Dermis microvascular lymphatic vessel endothelial cell (primary cell): ENCODE measurements at places on chromosomes 7 and 10. TPM values are rescaled to one million over a fixed set of nuclear protein-coding genes. Genes with fewer than 3 reads are reported as not detected.

The FAM25G gene
- total RNA-seq: not detected in 2 replicates

The ADO gene
- total RNA-seq: 10.3 and 15.0 TPM in 2 replicates

The ADAMTS14 gene
- total RNA-seq: under 0.01 TPM in 1 of 2 replicates, not detected in the other

The C10orf67 gene
- not detected in 2 replicates for total RNA-seq

The PPP1R3C gene
- 0.13 TPM in 2 replicates for total RNA-seq

The VIM gene
- 4,197 and 5,499 TPM in 2 replicates for total RNA-seq

The ABCB1 gene
- 1.0 and 1.3 TPM in 2 replicates for total RNA-seq

The CRPPA gene
- 1.2 and 1.8 TPM in 2 replicates for total RNA-seq

The NEBL gene
- 0.63 and 1.2 TPM in 2 replicates for total RNA-seq

The NUB1 gene
- 26.3 and 31.4 TPM in 2 replicates for total RNA-seq

The SPAM1 gene
- not detected in 2 replicates for total RNA-seq

The CALCR gene
- total RNA-seq: not detected in 2 replicates

The CCDC3 gene
- total RNA-seq: 0.13 and 1.5 TPM in 2 replicates

- no peak for DNase-seq
Measured at GRCh38 chr7:83832009-83832408, 183.1 kb upstream of the SEMA3E start.

DNA sequence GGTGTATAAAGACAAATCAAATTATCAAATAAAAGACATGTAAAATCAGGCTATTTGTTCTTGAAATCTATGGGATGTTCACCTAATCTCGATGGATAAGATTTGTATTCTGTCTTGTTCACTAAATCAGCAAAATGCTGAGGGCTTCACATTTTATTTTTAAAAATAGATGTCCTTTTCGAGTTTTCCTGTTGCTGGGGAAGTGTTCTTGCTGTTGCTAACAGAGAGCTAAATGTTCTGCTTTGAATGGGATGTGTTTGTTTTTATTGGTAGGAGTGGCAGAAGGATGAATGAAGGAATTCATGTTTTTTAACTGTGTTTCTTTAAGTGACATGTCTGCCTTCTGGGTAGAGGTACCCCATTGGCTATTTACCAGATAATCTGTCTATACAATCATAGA is 7.3 kb upstream of the SNX13 start:
- no peak for DNase-seq

GRCh38 chr7:138880881-138881578 is 83.0 kb upstream of the ATP6V0A4 start:
- no peak for DNase-seq

DNA sequence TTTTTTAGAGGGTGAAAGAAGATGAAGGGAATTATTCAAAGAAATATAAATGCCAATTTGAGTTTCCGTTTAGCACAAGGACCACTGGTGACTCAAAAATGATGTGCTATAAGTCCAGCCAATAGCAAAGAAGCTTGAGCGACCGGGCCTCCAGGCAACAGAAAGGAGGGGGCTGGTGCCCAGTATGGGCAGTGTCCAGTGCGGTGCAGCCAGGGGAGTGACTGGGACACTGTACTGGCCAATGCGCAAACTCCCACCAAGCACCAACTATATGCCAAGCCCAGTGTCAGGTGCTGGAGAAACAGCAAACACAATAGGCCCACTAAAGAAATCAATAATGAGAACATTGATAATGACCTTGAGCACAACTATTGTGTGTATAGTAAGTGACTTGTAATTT is 10.2 kb upstream of the OPALIN start:
- DNase-seq: no peak

DNA sequence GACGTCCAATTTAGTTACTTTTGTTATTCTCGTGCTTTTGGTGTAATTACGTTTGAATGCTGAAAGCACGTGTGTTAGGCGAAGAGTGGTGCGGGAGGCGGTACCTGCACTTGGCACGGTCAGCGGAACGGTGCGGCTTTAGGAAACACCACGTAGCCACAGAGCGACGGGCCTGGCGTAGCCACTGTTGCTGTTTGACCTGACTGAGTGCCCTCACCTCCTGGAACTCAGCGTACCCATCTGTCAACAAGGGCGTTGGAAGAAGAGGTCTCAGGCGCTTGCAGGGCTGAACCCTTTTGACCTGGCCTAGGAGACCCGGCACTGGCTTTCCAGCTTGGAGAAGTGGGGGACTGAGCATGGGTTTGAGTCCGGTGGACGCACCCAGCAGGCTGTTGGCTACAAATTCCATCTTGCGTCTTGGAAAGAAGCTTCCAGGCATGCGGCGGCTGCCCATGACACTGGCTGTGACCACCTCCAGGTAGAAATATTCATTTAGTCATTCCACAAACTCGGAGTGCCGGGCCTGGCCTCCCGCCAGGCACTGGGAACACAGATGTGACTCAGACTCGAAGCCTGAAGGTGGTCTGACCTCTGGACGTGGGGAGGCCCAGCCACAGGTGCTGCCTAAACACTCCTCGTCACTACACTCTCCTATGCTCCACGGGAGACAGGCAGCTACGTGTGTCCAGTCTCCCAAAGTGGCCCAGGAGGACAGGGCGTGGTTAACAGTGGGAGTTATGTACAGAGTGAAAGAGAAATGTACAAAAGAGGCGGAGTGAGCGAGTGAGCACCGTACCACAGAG is 22.2 kb downstream of the FAM20C start:
- no peak for DNase-seq

DNA sequence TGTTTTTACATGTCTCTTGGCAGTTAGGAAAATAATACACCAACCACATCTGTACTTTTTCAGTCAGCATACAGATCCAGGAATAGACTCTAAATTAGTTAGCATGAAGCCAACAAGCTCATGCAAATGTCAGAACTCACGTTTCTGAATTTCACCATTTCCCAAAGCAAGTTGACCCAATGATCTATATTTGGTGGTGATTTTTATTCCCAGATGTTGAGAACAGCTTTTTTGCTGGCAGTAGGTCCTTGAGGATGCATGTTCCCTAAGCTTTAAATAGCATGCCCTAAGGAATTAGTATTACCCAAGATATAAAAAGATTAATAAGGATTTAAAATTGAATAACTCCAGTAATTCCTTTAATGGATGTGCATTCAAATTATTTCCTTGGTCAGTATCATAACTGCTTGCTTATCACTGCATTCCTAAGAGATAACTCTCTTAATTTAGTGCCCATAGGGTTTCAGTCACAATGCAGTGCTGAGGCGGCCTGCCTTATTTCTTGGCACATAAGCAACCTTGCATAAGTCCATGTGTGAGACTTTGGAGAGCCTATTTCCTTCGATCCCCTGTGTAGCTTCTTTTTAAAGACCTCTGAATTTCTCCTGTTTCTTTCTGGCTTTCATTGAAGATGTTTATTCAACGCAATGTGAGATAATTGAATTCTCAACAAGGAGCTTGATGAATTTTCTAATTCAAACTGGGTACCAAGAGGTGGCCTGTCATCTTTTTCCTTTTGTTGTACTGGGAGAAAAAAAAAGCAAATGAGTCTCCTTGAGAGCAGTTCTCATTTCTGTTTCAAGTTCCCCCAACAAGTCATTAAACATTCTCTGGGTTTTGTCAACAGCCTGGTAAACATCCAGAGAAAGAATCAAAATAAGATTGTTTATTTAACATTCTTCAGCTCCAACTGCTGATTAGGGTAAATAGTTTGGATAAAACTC is 135.3 kb upstream of the MEOX2 start:
- DNase-seq: no peak

DNA sequence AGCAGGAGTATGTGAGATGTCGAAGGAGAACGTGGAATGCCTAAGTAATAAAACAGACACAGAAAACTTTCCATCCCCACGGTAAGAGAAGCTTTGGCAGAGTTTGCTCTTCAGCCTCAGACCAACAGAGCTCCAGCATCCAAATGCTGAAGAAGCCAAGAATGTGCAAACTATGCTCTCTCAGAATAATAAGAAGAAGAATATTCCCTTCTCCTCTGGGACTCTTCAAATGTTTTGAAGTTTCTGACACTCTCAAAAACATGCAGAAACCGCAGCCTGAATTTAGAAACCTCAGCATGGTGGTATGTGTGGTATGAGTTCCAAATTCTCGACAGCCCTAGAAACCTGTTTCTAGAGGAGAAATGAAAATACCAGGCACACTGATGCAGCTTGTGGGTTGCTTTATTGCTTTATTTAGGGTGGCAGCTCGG is 113.3 kb downstream of the KCNMA1 start:
- DNase-seq: no peak

- DNase-seq: peak; percentile 35
Measured at GRCh38 chr10:125064681-125065492, 95.5 kb downstream of the CTBP2 start.

DNA sequence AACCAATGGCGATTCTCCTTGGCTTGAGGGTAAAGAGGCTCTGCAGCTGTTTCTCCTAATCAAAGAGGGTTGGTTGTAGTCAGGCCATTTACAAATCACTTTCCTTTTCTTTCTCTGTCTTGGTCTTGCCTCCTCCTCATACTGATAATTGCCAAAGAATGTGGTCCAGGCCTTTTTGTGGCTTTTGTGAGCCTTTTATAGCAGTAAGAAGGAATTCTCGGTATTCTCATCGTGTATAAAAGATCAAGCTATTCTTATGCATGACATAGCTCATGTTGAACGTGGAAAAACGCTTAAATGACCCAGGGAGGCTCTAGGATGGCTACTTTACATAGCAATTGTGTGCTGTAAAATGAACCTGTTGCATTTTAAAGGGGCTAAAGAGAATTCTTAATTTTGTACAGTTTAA is 62.6 kb downstream of the RBM20 start:
- no peak for DNase-seq

- no peak for DNase-seq
Measured at GRCh38 chr10:53702489-53702888, 929.9 kb upstream of the MBL2 start.

DNA sequence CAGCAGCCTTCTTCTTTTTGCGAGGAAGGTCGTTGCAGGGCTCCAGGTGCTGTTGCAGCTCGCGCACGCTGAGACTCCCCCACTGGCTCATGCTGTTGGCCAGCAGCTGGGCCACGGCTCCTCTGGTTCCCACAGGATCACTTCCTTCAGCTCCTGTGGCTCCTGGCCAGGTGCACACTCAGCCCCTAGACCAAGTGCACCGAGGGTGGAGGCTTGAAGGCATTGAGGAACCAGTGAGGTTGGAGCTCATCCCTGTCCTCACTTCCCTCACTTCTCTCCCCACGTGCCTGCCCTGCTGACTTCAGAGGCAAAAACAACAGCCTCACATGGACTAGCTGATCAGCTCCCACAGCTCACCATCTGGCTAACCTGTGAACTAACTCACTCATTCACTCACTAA is 46.2 kb upstream of the ADRB1 start:
- DNase-seq: no peak

- peak; percentile 15 for DNase-seq
Measured at GRCh38 chr7:6536262-6537260, 14.7 kb downstream of the GRID2IP start.

- no peak for DNase-seq
Measured at GRCh38 chr7:19213746-19214145, 68.5 kb upstream of the FERD3L start.

DNA sequence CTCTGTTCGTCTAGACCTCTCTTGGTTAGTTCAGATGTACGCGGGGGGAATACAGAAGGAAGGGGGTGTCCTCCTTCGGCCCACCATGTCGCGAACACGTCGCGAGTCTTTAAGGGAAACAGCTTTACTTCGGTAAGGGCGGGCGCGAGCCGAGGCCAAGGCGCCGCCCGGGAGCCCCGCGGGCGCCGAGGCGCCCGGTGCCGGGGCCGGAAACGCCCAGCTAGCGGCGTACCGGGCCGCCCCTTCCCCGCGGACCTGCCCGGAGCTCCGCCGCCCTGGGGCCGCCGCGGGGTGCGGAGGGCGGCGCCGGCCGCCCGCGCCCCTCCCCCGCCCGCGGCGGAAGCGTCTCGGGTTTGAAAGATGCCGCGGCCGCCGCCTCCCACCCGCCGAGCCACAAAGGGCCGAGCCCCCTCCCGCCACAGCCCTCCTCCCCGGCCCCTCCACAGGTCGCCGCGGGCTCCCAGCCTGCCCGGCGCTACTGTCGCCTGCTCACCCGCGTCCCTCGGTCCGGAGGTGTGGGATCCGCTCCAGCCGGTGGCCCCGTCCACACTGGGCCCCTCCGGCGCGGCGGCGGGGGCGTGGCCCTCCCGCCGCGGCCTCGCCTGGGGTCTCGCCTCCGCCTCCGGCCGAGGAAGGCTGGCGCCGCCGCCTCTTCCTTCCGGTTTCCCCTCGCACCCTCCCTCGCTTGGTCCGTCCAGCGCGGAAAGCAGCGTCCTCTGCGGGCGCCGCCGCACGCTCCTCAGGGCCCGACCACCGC is at the start of gene KBTBD2:
KBTBD2 (minus strand) TSS at position 718 of the 757 bp plus-strand sequence. CDS start 12,156 bp downstream, outside the sequence.
- DNase-seq: peak; percentile 92

DNA sequence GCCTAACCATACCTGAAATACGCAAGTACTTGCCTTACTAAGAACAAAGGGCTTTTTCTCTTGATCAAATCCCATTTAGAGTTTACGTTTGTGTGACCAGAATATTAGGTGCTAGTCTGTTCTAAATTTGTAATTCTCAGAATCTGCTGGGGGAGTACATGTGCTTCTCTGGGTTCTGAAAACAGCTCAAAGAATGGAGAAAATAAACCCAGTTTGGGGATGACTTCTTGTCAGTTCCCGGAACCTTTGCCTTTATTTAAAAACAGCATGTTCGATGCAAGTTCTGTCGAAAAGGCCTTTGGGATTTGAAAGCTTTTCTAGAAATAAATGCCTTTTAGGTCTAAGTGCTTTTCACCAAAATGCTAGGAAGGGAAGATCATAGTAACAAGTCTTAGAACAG is 147.0 kb downstream of the ARID5B start:
- DNase-seq: no peak

- DNase-seq: peak; percentile 19
Measured at GRCh38 chr10:27285093-27285492, 44.5 kb upstream of the ACBD5 start.
